ENCODE measurements at places on chromosomes 5 and 9.

GRCh38 chr5:167147879-167148278 lies 1143.6 kb upstream of the WWC1 start:
- no peak for DNase-seq

DNA sequence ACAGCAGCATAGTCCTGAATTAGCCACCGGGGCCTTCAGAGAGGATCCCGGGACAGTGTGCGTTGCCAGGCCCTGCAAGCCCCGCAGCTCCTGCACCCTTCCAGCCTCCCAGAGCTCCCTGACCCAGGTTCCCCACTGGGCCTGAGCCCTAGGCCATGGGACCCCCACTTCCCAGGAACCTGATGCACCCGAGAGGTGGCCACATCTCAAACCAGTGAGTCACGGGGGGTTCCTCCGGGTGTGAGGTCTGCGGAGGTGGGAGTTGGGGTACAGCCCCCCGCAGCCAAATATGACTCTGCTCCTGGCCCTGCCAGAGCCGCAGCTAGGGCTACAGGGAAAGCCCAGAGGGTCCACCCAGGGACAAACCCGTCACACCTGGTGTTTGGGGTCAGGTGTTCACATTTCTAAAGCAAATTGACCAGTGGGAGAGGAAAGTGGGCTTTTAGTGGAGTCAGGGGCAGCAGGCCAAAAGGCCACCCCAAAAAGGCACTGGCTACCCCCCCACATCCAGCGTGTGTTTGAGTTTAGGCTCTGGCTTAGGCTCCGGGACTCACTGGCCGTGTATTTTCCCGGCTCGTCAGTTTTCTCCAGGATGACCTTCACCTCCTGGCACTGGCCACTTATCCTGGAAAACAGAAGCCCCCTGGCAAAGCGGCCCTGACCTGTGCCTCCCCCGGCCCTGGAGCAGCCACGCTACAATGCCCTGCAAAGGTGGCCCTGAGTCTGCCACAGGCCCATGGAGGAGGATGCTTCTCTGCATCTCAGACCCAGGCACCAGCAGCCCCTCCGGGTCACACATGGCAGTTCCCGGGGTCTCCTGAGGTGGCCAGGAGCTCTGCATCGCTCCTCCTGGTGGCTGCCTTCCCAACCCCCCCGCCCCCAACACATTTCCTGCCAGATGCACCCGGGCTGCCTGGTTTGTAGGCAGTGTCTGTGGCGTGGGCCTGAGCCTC lies 17.4 kb upstream of the OBP2B start:
- no peak for DNase-seq

DNA sequence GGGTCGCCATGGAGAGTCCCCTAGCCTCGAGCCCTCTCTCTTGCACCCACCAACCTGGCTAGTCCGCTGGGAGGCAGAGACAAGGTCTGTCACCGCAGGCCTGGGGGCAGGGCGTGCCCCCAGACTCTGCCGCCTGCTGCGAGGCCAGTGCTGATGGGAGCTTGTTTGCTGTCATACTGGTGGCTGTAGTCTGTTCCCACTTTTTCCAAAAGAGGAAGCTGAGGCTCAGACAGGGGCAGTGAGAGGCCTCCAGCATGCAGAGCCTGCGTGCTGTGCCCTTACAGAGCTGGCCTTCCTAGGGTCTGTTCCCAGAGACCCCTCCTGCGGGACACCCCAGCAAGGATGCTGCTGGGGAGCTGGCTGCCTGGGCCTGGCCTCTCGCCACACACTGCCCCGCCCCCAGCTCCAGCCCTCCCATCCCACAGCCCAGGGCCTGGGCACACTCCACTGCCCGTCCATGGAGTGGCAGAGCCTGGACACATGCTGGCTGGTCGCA lies 21.0 kb upstream of the SUSD3 start:
- no peak for DNase-seq

DNA sequence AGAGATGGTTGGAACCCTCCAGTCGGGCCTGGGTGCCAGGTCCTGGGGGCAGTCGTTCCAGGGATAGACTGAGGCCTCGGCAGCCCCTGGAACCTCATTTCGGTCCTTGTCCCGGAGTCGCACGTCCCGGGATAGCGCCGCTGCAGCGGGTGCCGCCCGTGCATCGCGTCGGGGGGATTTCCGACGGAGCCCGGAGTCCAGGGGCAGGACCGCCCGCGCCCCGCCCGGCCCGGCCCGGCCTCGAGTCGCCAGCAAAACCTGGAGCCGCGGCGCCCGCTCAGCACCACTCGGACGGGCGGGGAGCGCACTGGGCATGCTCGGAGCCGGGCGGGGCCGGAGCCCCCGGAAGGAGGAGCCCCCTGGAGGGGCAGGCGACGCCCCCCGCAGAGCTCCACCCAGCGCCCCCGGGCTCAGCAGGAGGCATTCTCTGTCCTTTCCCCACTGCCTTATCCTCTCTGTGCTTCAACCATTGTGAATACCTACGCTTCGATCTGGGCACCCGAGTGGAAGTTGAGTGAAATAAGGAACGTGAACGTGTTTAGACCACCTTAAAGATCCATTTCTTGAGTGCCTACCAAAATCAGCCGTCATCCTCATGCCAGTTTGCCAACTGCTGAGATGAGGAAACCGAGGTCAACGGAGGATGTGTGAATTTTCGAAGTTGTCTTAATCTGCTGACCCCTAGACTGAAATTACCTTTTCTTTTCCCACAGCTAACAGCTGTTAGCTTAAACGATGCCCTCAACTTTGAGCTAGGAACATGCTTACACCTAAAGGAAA lies 1.7 kb upstream of the PTPN3 start:
- peak; percentile 46 for DNase-seq

DNA sequence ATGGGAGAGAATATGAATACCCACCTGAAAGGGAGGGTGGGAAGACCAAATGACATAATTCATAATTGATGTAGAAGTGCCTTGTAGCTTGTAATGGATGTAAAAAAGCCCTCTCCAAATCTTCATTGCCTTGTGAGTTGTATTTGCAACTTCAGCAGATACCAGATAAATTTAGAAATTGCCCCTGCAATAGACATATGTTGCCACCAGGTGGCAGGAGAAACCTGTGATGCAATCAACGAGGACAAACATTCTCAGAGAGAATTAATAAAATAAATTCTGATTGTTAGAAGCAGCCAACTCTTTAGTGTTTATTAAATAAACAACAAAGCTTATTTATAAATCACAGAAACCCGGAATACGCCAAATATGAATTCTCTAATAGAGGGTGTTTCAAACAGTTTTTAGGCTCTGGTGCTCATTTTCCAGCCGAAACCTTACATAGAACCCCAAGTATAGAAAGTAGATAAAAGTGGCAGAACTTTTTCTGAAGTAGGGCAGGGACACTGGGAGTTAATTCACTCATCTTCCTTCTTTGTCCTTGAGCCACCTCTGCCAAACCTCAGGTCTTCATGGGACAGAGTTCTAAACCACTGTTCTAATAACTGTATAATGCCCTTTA lies 147.8 kb downstream of the TMEM38B start:
- DNase-seq = no peak

DNA sequence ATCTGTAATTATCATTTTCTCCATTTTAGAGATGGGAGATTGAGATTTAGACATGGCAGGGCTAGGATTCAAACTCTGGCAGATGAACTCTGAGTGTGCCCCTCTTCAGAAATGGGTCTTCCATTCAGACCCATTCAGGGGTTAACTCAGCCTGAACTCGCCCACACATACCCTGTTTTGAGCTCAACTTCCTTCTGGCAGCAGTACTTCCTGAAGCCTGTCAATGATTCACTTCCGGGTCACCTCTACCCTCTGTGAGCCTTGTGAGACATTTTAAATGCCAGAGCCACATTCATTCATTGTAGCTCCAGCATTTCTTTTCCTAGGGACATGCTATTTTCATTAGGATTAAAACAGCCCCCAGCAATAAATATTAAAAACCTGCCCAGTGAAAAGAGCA lies 209.3 kb upstream of the SLC24A2 start:
- DNase-seq = no peak

- DNase-seq = no peak
Observed at GRCh38 chr9:38120961-38121360, 51.9 kb upstream of the SHB start.

GRCh38 chr5:169286572-169287300 lies 14.2 kb downstream of the SLIT3 start:
- DNase-seq = peak; percentile 73

DNA sequence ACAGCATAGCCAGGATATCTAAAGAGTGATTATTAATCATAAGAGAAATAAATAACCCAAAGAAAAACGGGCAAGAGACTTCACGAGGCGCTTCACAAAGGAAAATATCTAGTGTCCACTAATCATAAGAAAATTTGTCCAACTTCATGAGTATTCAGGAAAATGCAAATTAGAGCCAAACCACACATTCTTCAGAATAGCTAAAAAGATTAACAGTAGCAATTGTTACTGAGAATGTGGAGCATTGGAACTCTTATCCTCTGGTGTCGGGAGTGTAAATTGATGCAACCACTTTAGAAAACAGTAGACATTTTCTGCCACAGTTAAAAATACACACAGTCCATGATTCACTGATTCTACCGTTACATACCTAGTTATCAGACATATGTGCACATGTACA lies 145.7 kb downstream of the CWC27 start:
- no peak for DNase-seq

DNA sequence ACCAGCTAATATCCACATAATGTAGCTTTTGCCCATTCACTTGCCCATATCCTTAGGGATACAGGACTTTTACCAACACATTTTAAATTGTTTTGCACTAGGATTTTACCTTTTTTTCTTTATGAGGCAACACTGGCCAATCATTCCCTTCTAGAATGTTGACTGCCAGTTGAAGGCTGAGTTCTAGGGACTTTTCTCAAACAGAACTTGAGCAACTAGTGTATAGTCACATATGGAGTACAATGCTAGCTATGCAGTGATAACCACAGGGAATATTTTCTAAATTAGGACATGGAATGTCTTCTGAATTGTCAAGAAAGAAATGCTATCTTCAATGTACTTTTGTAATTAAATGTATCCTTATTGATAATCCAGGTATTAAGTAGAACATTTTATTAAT lies 133.6 kb downstream of the OXCT1 start:
- DNase-seq = no peak

DNA sequence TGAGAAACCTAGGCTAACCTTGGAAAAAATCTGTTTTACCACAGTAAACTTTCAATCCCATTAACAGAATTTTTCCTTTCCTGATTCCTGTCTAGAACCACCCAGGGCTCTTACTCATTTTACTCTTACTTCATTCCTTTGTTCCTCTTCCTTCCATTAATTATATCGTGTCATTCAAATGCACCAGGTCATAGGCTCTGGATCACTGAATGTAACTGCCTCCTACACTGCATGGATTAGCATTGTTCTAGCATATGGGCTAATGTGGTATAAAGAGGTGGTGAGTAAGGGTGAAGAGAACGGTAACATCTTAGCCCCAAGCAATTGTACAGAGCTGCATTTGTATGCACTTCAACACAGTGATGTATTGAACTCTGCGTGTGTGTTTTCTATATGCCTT lies 49.5 kb upstream of the SPINK5 start:
- no peak for DNase-seq

GRCh38 chr9:70978085-70978484 lies 143.3 kb downstream of the TRPM3 start:
- no peak for DNase-seq

DNA sequence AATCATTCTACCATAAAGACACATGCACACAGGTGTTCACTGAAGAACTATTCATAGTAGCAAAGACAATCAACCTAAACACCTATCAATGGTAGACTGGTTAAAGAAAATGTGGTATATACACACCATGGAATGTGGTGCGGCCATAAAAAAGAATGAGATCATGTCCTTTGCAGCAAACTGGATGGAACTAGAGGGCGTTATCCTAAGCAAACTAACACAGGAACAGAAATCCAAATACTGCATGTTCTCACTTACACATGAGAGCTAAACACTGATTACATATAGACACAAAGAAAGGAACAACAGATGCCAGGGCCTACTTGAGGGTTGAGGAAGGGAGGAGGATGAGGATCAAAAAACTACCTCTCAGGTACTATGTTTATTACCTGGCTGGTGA lies 103.8 kb downstream of the DRD1 start:
- DNase-seq = no peak

GRCh38 chr5:135467051-135467625 lies 15.0 kb upstream of the TIFAB start:
- no peak for DNase-seq

DNA sequence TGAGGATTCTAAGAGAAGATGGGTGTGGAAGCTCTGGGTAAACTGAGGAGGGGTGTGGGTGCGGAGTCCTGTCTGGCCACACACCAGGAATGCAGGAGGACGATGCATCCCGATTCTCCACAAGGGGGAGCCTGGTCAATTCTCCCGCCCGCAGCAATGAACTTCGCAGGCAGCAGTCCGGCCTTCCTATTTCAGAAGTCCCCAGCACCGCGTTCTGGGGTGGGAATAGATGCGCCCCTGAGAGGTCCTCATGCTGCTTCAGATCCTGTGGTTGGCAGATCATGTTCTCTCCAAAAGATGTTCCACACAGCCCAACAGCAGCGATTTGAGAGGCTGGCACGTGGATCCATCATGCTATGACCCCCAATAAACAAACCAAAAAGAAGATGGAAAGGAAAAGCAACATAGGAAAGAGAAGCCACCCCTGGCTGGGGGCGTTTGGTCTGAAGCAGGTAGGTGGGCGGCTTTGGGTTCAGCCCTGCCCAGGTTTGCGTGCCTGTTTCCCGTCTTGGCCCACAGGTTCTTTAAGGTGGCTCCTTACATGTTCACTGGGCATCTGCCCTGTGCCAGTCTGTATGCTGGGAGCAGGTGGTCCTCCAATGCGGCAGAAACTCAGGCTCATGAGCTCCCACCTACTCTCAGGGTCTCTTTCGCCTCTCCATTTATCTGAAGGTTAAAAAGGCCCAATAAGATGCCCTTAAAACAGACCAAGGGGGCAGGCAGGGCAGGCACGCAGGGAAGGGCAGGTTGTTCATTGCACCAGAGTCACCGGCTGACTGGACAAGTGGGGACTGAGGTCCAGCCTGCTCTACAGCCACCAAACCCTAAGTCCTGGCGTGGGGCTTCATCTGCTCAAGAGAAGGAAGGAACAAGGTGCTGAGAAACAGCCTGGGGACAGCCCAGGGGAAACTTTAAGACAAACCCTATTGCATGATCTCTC lies 171.6 kb downstream of the PAX5 start:
- no peak for DNase-seq

GRCh38 chr5:145587710-145588109 lies 247.4 kb downstream of the PRELID2 start:
- DNase-seq = no peak

DNA sequence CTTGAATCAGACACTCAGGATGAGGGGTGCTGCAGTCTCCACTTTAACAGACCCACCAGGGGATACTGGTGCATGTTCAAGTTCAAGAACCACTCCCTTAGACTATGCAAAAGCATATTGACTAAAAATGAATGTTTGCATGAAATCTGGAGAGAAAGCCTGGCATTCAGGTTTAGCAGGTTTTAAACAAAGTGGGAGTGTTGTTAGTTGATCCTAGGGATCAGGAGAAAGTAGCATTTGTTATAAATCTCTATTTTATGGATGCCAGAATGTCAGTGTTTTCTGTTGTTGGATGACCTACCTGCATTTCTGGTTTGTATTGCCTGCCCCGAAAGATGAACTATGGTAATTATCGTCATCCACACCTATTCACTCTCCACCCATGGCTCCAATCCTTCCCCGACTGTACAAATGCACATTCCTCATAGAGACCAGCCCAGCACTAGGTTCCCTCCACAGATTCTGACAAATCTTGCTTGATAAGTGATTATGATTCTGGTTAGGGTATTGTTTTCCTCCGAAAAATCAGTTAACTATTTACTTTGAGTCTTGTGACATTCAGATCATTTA lies 17.2 kb downstream of the TMEM252 start:
- no peak for DNase-seq

Data from tibial artery (tissue), 4 donors.